ENCODE measurements at places on chromosomes 11 and 22.

- DNase-seq, result no peak
These were observed 41.8 kb upstream of the SPON1 start for GRCh38 chr11:13920756-13921155.

GRCh38 chr22:26670459-26670858, 13.1 kb downstream of the MIAT start:
- DNase-seq, result no peak

GRCh38 chr11:36421546-36422155, 88.4 kb downstream of the TRAF6 start:
- DNase-seq, result no peak

GRCh38 chr11:1507381-1508140, 21.0 kb upstream of the MOB2 start:
- no peak for DNase-seq

DNA sequence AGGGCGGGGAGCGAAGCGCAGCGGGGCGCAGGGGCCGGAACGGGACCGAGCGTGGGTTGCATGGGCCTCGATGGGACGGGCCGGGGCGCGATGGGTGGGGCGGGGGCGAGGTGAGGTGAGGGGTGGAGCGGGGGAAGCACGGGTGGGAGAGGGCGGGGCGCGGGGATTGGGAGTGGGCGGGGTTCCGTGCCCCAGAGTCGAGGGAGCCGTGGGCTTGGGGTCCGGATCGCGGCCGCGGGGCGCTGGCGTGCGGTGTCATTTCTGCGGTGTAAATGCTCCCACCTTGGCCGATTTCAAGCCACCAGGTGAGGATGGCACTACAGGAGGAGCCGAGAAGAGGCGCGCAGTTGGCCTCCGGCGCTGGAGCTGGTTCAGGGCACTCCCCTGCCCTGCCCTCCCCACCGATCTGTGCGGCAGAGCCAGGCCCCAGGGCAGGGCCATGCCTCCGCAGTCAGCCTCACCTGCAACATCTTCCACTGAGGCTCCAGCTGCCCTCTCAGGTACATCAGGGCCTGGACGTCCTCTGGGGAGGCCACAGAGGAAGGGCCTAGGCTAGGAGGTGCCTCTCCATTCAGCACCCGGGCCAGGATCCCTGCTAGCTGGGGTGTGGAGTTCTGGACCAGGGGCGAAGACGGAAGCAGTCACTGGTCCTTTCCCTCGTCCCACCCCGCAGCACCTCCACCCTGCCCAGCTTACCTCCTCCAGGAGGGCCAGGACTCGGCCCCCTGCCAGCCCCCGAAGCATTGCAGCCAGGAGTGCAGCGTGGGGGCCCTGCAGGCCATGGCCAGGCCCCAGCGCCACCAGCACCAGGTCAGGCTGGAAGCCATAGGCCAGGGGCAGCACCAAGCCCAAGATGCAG, 620 bp upstream of the TUBGCP6 start:
- DNase-seq, result no peak

DNA sequence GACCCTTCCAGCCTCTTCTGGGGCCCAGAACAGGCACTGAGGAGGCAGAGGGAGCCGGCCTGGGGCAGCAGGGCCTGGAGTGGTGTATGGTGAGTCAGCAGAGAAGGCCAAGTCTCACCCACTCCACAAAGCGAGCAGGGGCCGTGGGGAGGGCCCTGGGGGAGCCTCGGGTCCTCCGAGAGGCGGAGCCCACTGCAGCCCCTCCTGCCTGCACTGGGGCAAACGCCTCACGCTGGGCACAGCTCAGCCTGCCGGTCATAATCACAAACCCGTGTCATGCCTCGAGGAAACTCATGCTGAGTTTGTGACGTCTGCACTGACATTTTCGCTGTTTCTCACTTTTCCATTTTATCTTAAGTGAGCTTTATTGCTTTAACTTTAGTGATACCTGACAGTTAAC, 38.4 kb downstream of the TOLLIP start:
- DNase-seq, result peak; percentile 67

DNA sequence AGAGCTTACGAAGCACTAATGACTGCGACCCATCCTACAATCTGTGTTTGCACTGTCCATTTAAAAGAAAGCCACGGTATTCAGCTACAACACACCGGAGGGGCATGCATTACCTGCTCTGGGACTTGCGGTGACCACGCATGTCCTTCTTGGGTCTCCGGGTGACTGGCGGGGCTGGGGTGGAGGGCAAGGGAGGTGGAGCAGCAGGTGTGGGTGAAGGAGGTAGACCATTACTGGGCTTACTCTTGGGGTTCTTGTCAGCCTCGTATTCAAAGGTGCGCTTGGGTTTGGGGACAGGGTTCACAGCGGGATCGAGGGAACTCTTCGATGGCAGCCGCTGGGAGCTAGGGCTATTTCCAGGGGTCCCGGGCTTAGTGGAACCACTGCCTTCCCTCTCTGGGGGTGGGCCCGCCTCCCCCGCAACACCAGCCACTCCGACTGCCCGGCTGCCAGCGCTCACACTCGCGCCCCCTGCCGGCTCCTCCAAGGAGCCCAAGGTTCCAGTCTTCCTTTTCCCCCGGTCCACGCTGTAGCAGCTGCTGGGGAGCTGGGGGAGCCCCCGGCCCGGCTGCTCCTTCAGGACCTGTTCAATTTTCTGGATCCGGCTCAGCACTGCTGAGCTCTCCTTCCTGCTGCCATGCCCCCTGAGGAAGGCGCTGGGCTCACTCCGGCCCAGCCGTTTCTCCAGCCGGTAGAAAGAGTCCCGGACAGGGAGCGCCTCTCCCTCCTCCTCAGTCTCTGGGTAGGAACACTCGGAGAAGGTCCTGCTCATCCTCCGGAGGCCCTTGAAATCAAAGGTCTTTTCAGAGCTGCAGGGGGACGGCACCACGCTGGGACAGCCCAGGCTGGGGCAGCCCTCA, 47.5 kb downstream of the RPL27A start:
- no peak for DNase-seq

DNA sequence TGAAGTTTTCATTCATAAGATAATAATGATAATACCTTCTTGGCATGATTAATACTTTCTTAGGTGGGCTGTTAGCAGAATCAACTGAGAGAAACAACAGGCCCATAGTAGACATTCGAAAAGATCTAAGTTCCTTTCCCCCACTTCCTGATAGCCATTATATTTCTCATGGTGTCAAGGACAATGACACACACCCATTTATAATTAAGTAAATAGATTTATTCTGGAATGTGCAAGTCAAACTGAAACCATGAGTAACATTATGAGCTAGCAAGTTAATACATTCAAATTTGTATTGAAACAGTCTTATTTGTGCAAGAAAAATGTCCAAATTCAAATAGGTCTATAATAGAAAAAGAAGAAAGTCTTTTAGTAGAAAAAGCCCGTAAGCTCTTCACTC, 301.1 kb downstream of the GUCY1A2 start:
- no peak for DNase-seq

DNA sequence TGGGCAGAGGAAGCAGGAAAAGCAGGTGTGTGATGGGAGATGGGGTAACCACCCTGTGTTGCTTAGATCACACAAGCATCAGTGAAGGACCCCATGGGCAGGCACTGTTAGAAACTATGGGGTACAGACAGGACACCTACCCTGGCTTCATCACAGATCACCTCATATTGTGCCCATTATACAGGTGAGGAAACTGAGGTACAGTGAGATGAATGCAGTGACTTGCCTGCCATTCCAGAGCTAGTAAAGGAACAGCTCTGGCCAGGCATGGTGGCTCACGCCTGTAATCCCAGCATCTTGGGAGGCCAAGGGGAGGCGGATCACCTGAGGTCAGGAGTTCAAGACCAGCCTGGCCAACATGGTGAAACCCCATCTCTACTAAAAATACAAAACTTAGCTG, 5.9 kb upstream of the MARK2 start:
- no peak for DNase-seq

GRCh38 chr11:8320076-8320475, 56.4 kb upstream of the LMO1 start:
- DNase-seq, result no peak

DNA sequence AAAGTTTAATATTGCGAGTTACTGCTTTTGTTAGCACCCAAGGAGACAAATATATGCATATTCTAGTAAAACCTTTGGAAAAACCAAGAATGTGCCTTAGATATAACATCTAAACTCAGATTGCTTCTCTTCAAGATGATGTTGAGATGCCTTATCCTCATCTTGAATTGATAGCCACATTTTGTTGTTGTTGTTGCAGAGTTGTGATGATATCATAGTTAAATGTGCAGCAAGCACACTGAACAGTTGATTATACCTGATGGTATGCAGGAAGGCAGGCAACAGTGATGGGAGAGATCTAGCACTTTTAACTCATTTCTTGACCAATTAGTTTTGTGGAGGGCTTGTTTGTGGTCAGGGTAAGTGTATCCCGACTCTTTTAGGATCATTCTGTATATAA, 48.0 kb downstream of the KDM2A start:
- no peak for DNase-seq

DNA sequence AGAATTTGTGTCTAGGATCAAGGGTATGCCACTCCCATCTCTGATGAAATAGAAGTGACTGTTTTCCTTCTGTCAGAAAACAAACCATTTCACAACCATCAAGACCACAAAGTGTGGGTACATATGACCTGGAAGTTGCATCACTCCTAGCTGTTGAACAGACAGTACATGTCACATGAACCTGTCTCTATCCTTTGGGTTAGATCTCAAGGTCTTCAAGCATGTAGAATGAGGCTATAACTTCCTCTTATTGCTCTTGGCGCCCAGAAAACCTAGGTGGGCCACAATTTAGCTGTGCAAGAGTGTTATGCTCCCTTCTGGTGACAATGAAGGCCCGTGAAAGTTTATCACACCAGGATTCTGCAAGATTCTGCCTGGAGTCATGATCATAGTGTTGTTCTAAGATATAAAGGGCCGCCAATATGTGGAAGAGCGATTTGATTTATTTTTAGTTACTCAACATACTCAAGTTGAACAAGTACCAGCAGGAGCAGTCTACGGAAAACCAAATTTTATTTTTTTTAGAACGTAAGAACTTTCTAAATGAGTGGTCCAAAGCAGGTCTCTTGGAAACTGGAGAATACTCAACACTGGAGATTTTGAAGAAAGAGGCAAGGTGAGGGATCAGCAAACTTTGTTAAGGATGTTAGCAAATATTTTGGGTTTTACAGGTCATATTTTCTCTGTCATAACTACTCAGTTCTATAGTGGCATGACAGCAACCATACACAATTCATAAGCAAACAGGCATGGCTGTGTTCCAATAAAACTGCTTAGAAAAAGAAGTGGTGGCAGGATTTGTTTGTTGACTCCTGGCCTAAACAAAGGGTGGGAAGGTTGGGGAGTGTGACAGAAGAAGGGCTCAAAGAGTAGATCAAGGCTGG, 101.8 kb downstream of the USP35 start:
- DNase-seq, result no peak

DNA sequence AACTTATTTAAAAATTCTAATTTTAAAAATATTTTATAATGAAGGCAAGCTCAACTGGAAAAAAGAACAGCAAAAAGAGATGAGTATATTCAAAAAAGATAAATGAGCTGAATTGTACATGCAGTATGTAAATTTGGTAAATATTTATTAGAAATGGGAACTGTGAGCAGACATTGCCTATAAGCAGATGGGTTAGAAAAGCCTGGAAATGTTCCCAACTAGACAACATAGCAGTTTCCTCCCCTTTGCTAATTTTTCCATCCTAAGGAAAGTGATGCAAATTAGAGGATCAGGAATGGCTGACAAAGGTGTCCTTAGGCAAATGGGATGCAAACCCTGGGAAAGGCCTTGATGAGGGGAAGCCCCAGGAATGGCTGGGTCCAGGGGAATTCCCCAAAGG, 37.2 kb downstream of the TP53I11 start:
- DNase-seq, result no peak

DNA sequence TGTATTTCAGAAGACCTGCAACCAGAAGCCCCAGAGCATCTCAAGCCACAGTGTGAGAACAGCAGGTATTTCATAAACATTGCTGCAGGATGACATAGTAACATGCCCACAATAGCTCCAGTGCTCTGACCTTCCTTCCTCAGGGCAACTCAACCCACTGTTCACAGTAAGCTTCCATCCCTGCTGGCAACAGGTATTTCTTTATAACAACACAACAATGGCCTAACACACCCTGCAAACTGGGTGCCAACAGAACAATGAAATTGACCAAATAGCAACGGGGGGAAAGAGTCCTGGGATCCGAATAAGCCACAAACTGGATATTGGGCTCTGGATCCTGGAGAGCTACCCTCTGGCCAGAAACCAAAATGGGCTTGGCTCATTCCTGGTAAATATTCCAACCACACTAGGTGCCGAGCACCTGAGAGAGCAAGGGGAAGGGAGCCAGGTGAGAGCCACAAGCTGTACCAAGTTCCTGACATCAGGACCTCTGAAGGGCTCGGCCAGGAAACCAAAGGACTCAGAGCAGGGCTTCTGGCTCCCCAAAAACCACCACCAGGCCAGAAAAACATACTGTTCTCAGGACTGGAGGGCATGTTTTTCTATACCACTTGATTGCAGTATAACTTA, 99.5 kb downstream of the MICAL3 start:
- DNase-seq, result peak; percentile 34

GRCh38 chr11:129230006-129230405, 37.9 kb upstream of the ARHGAP32 start:
- DNase-seq, result no peak

GRCh38 chr11:121829159-121829643, 286.8 kb downstream of the BLID start:
- no peak for DNase-seq

- DNase-seq, result no peak
These were observed 70.9 kb downstream of the ZBTB44 start for GRCh38 chr11:130243816-130244215.

DNA sequence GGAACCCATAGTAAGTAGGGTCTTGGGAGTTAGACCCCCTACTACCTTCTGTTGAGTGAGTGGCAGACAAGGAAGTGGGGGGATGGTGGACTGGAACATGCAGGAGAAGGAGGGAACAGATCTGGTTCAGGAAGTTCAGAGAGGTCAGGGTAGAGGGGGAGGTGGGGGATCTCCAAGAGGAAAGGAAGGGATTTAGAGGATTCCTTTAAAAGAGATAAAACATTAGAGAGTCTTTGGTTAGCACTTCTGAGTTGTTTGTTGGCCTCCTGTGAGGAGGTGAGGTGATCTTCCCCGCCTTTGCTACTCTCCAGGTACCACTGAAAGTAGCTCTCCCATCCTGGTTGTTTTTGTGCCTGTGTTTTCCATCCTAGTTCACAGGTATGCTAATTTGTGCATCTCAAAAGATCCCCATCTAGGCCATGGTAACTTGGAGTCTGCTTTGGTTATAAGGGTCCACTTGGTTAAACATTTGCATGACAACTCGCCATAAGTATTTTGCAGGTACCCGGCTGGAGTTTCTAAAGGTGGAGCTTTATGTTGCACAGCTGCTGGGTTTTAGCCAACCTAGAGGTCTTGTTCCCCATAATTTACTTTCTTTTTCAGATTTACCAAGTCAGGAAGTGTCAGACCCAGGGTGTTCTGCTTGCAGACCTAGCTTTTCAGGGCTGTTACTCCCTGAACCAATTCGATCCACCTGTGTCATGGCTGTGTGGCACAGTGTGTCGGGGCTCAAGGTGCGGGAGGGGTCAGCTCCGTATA, 79.3 kb upstream of the SORL1 start:
- DNase-seq, result peak; percentile 90

- DNase-seq, result no peak
These were observed 29.7 kb downstream of the GNB1L start for GRCh38 chr22:19824926-19825339.
